ENCODE measurements at places on chromosomes 7 and 10.

DNA sequence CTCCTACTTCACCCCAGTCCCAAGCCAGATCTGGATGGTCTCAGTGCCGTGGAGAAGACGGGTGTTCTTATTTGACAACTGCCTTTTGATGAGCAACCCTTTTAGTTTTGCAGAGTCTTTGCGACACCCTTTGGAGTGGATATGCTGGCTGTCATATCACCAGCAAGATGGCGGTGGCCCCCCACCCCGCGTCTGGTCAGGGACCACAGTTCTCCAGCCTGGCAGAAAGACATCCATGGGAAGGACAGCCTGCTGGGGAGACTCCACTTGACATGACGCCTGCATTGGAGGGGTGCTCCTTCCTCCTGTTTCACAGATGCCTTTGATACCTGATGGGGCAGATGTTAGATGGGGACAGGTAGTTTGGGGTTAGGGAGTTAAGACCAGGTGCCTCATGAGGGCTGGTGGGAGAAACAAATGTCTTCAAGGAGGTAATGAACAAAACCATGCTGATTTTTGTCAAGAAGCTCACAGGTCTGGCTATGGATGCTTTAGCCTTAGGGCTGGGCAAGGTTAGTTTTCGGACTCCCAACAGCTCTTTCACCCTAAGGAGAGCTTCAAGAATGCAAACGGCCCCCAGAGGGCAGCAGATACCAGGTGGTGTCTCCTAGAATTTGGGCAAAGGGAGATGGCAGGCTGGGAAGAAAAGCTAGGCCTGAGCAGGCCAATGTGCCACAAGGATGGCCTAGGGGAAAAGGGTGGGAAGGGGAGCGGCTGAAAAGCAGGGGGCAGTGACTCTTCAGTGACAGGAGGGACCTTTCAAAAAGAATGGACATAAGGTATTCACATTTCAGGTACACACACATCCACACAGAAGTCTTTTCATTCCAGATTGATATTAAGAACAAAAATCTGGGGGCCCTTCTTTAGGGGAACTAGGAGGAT lies 95.2 kb downstream of the CLEC2L start:
- DNase-seq, result no peak

DNA sequence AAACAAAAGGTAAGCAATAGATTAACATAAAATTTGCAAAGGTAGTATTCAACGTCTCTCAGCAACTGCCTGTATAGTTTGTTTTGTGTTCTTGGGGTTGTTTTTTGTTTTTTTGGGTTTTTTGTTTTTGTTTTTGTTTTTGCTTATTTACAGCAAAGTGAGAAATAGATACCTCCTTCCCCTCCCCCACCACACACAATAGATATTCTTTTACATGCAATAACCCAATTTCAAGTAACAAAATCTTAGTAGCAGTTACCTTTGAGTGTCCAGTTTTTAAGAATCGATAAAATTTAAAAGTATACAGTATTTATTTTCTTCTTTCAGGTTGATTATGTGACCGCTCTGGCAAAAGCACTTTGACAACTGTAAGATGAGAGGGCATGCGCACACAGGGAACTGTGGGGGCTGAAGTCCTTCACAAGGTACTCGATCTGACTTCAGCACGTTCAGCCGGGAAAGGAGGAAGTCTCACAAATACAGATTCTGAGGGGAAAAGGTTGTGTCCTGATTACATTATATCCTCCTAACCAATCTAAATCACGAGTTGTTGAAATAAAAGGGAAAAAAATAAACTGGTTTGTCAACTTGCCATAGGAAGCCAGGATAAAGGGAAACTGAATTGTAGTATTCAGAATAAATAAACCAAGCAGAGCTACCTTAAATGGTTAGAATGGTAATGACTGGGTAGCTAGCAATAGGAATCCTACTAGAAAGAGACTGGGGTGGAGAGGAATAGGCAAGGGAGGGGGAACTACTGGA lies 47.8 kb downstream of the CPEB3 start:
- peak; percentile 53 for DNase-seq

DNA sequence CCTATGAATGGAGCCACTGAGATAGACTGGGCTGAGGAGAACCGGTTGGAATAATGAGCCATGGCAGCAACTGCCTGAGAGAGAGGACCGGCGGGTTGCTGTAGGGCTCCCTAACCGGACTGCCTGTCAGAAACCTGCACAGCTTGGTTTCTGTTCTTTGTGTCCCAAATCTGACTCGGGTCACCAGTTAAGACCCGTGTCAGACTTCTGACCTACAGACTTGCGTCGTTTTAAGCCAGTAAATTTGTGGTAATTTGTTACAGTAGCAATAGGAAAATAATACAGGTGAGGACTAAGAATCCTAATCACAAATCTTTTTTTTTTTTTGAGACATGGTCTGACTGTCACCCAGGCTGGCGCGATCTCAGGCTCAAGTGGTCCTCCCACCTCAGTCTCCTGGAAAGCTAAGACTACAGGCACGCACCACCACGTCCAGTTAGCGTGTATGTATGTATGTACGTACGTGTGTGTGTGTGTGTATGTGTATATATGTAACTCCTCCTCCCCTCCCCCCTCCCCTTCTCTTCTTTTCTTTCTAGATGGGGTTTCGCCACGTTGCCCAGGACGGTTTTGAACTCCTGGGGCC lies 672 bp upstream of the DDX56 start:
- DNase-seq, result no peak

- DNase-seq, result no peak
These were observed 57.4 kb upstream of the ADO start for GRCh38 chr10:62746951-62747729.

DNA sequence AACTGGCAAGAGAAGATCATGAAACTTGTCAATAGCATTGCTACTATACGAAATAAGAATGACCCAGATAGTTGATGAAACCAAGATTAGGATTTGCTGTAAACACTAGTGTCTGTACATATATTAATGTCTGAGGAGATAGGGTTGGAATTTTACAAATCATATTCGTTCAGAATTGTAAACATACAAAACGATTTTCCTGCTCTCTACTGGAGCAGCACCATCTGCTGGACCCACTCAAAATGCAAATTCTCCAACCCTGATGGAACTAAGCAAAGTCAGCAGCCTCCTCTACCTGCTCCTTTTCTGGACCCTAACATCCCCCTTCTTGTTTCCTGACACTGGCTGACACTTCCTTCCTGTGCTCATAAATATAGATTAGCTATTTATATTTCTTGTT lies 29.4 kb upstream of the SGMS1 start:
- peak; percentile 22 for DNase-seq

DNA sequence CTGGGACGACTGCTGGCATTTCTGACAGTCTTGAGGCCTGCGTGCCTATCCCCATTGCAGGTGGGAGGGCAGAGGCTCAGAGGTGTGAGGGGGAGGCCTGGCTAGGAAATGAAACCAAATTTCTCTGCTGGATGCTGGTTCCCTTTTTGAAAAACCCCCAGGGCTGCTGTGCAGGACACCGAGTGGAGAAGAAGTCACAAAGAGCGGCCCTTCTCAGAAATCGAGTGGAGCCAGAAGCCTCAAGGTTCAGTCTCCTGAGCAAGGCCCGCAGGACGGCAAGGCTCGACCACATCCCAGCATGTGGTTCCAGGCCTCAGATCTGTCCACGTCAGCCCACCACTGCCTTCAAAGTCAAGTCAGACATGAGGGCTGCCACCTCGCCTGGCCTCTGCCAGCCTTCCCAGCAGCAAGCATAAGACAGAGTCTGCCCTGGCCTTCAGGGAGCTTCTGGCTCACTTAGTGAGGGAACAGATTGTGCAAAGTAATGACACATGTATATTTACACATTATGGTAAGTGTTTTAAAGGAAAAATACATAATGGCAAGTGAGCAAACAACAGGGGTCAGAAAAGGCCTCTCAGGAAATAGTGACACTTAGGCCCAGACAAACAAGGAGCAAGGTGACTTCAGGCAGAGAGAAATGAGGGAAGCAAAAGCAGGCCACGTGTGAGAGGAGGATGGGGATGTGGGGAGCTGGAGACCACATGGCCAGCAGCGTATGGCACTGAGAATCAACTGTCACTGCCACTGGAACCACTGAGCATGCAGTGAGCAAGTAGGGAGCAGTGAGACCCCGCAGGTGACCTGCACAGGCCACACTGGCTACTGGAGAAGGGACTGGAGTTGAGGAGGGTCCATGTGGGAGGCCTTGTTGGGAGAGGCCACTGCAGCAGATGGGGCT lies 86.7 kb downstream of the ARHGAP22 start:
- DNase-seq, result no peak

GRCh38 chr7:65798111-65799075 lies 74.5 kb upstream of the VKORC1L1 start:
- DNase-seq, result no peak

- DNase-seq, result no peak
These were observed 32.5 kb downstream of the ANXA8 start for GRCh38 chr10:47451273-47451997.

- no peak for DNase-seq
These were observed 8.4 kb upstream of the IFIT1B start for GRCh38 chr10:89369156-89370105.

GRCh38 chr10:4370376-4370775 lies 455.6 kb upstream of the AKR1E2 start:
- no peak for DNase-seq

DNA sequence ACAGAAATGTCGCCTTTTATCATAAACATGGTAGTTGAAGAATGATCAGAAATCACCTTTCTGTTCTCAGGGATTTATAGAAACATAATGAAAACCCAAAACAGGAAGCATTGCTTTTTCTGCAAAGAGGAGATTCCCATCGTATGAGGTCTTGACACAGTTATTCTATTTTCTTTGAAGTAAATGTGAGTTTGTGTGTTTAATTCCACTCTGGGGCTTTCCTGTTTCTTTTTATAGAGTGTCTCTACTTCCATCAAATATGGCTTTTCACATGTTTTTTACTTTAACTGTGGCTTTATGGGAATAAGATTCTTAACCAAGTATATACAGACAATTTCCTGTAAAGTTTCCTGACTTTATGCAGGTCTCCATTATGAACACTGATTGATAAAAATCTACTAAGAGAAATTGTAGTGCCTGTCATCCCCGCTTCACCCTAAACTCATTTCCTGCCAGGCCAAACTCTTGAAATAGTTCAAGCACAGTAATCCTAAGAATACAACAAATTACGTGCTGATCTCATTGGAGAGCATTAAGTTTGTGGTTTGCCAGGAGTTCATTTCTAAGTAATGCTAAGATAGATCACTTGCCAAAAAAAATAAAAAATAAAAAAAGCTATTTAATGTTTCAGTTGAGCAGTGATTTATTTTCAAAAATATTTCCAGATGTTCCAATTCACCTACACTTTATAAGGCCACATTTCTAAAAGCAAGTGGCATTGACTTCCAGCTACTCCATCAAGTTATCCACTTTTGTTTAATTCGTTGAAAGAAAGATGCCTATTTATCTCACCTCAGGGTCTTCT lies 52.2 kb upstream of the SEC61G start:
- no peak for DNase-seq

GRCh38 chr7:132869166-132869861 lies 212.6 kb downstream of the CHCHD3 start:
- DNase-seq, result no peak

DNA sequence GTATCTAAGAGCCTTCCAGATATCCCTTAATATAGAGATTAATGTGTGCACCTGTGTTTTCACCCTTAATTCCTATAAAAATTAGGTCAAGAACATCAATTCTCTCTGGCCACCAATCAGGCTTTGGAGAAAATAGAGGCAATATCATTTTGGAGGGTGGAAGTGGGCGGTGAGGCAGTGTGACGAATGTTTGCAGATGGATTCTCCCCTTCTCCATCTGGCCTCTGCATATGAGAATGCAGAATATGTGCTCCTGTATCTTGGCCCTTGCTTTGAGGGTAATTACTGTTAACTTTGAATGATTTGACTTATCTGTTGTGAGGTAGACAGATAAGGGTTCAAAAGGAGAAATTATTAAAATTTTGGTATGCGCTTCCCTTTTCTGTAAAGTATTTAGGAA lies 304.0 kb upstream of the NPSR1 start:
- no peak for DNase-seq

DNA sequence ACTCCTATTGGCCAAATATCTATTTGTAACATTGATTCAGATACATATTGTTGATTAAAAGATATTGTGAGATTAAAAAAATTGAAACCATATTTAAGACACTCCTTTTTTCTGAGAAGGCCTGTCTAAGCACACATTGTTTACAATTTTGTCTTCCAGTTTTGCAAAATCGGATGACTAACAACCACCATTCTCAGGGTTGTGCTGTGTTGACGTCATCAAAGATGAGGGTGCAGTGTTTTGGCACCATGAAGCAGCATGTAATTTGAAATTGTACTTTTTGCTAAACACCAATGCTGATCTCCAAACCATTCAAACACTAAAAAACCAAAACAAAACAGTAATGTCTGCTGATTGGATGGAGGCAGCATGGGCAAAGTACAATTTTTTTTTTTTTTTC lies 7.4 kb downstream of the CREB5 start:
- DNase-seq, result no peak

- no peak for DNase-seq
These were observed 114.3 kb downstream of the LMBR1 start for GRCh38 chr7:156778668-156779067.

DNA sequence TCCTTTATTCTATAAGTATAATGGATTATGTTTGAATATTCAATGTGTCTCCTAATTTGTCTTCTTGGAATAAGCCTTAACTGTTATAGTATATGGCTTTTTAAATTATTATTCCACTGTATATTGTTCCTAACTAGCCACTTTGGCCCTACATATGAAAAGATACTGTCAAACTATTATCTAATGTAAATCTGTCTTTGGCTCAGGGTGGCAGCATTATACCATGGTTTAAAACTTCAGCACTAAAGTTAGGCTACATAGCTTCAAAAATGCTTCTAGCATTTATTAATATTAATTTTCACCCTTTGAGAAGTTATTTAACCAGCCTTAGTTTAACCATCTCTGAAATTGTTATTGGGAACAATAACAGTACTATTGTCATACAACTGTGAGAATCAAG lies 543.1 kb upstream of the MBL2 start:
- DNase-seq, result no peak

GRCh38 chr7:110733221-110733620 lies 357.7 kb upstream of the LRRN3 start:
- DNase-seq, result no peak

DNA sequence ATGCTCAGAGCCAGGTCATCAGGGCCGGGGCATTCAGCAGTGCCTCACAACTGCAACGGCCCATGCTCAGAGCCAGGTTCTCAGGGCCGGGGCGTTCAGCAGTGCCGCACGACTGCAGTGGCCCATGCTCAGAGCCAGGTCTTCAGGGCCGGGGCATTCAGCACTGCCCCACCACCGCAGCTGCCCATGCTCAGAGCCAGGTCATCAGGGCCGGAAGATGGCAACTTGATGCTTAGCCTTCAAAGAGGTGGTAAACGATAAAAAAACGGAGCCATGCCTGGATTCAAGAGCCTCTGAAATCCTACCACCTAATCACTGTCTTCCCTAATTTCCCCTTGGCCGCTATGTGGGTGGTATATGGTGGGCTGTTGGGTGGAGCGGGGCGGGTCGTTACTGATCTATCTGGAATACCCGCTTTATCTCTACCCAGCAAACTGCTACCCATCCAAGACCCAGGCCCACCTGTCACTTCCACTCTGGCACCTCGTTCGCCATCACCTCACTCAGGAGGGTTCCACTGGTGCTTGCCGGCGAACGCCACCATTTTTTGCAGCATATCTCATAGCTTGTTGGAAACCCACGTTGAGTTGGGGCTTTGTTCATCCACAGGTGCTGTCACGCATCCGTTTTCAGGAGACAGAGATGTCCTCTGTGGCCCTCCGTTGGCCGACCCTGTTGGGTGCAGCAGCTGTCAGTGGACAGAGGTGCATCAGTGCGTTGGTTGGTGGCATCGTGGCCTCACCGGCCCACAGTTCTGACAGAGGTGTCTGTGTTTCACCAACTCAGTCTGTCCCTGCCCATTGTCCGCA lies 221.1 kb downstream of the EBF3 start:
- DNase-seq, result no peak

GRCh38 chr7:111758332-111758731 lies 196.0 kb upstream of the IMMP2L start:
- no peak for DNase-seq
